ENCODE measurements at places on chromosomes 1 and 21.

DNA sequence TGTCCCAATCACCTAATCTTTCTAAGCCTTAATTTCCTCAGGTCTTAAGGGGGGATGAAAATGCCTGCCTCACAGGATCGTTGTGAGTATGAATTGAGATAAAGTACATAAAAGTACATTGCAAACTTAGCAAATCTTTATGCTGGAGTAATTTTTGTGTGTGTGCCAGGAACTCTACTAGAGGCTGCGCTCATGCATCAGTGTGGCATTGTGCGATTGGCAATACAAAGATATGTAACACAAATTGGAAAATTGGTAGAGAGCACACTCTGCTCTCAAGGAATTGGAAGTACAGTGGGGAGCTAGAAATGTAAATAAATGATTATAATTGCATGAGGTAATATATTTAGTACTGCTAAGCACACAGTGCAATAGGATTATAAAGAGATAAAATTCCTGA lies 398.3 kb downstream of the DUSP10 start:
- DNase-seq, result no peak

DNA sequence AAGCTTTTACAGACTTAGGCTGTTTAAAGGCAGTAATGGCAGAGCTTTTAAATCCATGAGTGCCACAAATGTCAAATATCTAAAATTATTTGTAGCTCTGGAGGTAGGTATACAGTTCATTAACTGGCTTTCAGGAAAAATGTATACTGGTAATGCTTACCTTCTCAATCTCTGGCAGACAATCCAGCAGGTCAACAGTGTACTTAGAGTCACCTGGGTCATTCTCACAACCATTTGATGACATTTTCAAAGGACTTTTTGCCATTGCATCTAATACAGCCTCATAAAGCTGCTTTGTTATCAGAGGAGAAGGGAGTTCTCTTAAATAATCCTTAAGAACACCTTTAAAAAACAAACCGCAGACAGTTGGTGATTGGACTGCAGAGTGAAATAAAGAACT lies 31.9 kb downstream of the SYDE2 start:
- no peak for DNase-seq

- DNase-seq, result no peak
Measured at GRCh38 chr1:67522793-67523192, 92.6 kb upstream of the SERBP1 start.

- DNase-seq, result no peak
Measured at GRCh38 chr1:205144751-205145150, 23.0 kb upstream of the RBBP5 start.
